MV-4-11 (cell line): ENCODE measurements at places on chromosomes 3 and 15.

DNA sequence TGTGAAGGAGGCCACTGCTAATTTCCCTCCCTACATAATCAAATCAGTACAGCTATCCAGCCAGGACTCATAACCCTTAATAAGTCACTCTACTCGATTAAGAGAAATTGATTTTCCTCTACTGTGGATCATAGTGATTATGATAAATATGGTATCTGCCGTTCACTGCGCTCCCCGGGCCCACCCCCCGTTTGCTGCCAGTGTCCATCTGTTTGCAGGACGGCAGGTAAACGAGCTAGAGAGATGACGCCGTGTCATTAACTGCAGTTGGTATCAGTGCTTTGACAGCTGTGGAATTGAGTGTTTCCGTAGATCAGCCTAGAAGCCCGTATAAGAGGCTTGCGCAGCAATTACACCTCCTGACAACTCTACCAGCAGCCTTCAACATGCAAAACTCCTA is 94.9 kb downstream of the ROBO2 start:
- DNase-seq, result no peak

GRCh38 chr15:90149609-90150340 is 47.5 kb upstream of the IDH2 start:
- DNase-seq, result no peak

DNA sequence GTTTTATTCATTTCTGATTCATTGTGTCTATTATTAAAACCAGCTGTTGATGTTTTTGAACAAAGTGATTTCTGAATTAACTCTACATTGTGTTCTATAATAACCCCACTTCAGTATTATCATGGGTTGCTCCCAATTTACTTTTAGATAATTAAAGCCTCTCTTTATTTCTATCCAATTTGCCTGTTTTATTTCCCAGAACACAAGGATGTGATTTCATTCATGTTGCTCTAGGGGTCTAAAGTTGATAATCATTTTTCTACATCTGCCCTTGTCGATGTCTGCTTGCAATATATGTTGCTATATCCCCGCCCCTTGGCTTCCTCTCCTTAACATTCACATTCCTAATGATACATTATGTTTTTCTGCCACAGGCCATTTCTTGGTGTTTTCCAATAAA is 747.3 kb downstream of the CADM2 start:
- DNase-seq, result no peak

GRCh38 chr15:63417721-63418120 is 36.1 kb upstream of the CA12 start:
- DNase-seq, result no peak

DNA sequence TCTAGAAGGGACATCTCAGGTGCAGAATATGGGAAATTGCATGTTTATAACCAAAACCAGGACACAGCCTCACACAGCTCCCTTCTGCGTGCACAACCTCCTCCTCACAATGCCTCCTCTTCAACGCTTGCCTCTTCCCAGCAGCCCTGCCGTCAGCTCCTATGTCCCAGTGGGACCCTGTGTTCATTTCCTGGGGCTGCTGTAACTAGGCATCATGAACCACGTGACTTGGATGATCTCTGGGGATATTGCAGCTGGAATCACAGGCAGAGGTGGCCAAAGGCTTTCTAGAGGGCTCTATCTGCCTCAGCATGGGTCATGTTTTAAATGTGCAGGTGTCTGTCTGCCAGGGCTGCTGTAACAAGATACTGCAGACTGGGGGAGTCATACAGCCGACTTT is 375.3 kb downstream of the OCA2 start:
- DNase-seq, result no peak

DNA sequence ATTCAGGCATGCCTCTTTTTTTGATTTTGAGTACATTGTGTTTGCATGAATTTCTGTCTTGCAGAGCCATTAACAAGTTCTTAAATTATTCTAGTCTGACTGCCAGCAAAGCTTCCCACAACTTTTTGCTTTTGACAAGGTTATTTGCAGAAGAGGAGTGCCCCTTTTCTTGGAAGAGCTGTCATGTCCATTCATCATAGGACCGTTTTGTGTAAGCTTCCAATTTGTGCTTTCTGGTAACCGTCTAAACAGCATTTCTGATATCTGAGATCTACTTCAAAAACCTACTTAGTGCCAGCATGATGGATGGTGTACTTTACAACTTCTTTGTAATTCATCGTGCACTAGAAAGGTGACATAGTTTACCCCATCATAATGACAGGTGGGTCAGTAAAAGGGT is 379.7 kb downstream of the NAALADL2 start:
- no peak for DNase-seq

GRCh38 chr15:52233405-52233804 is 42.2 kb upstream of the GNB5 start:
- peak; percentile 68 for DNase-seq

DNA sequence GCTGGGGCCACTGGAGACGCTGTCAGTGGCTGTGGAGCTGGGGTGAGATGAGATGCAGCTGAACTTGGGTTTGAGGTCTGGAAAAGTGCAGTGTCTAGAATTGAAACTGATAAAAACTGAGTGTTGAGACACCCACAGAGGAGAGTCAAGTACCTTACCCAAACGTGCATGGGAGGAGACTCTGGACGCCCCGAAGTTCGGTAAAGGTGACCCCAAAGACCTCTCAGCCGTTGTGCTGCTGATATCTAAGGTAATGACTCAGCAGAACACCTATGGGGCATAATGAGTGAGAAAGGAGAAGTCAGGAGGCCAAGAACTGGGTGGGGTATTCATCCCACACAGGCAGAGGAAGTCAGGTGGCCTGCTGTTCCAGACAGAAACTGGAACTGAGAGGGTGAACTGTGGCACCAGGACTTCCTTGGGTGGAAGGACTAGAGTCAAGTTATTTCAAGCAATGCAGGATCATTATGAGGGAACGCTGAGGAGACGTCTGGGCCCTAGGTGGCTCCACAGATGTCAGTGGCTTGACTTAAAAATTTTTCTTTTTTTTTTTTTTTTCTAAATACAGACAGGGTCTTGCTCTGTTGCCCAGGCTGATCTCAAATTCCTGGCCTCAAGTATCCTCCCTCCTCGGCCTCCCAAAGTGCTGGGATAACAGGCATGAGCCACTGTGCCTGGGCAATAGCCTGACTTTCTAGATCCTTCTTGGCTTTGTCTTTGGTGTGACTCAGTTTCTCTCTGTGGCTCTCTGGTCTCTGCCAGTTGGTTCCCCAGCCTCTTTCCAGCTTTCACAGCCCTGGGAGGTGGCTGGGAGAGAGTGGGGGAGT is 67.6 kb upstream of the GCNT3 start:
- DNase-seq, result peak; percentile 63

DNA sequence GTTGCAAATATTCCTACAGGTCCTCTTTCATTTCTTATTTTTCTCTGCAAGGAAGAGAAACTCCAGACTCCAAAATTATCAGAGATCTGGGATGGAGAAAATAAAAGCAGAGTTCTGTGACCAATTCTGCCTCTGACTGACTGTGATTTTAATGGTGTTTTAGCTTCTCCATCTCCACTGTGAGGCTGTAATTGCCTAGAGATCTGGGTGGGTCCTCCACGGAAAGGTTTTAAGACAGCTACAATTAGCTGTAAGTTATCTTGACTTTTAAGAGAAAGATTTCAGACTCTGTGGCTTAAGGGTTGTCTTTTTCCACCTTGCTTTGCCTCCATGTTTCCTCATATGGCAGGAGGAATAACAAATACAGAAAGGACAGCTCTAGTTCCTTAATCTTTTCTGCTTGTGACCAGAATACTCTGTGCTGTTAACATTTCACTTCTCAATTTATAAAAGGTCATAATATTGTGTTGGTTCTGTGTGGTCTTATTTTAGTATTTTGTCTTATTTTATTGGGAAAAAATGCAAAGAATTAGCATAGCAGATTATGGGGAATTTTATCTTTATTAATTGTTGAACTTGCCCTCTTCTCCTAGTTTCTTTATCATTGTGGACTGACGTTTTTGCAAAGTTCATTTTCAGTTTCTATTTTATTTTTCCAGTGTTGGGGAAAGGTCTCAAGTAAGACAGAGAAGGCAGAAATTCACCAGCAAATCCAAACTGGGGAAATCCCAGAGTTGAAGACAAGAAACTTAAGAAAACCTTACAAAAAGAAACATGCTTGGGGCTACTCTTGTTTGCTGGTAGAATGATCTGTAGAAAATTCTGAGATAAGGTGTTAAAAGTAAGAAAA is 157.9 kb downstream of the RAP2B start:
- DNase-seq, result no peak

- DNase-seq, result no peak
Measured at GRCh38 chr3:130946882-130947281, 53.0 kb downstream of the ATP2C1 start.
